Neural crest cell (in vitro differentiated cells): ENCODE measurements at places on chromosomes 1 and 21. TPM values are rescaled to one million over a fixed set of nuclear protein-coding genes. Genes with fewer than 3 reads are reported as not detected.

GRCh38 chr1:233883671-233884070 is 20.8 kb upstream of the SLC35F3 start:
- H3K4me1 ChIP-seq = no peaks in the 10 kb centered on the region
- H3K4me3 ChIP-seq = no peak overlapping the region
- H3K27me3 ChIP-seq = peaks cover 62% of the 10 kb centered on the region
- H3K27ac ChIP-seq = no peak overlapping the region

- DNase-seq = no peak
- no peak overlapping the region for H3K27ac ChIP-seq
- H3K4me3 ChIP-seq = no peak overlapping the region
- no peaks in the 10 kb centered on the region for H3K4me1 ChIP-seq
- H3K36me3 ChIP-seq = peaks cover 10% of the 10 kb centered on the region
- peaks cover 4% of the 10 kb centered on the region for H3K27me3 ChIP-seq
These were observed 82.9 kb upstream of the DSCAM start for GRCh38 chr21:40929833-40930232.

GRCh38 chr1:113399062-113399583 is 8.8 kb downstream of the MAGI3 start:
- no peaks in the 10 kb centered on the region for H3K36me3 ChIP-seq
- H3K27ac ChIP-seq = no peak overlapping the region
- no peak overlapping the region for H3K4me3 ChIP-seq
- H3K4me1 ChIP-seq = peaks cover 3% of the 10 kb centered on the region

DNA sequence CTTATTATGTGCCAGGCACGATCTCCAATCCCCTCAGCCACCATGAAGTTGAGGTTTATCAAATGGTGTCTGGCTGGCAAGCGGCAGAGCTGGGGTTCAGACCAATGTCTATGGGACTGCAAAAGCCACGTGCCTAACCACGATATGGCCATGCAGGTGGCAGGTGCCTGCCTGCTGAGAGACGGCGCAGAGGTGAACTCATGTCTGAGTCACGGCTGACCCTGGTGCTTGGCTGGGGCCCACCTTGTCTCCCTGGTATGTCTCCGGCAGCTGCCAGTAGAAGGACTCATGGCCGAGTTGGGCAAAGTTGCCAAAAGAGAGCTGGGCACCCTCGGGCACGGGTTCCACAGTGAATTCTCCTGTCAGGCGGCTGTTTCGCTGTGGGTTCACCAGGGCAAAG is 59.9 kb downstream of the LDLRAD2 start:
- H3K27me3 ChIP-seq = no peaks in the 10 kb centered on the region
- H3K36me3 ChIP-seq = no peaks in the 10 kb centered on the region
- no peak overlapping the region for H3K4me3 ChIP-seq
- DNase-seq = no peak
- H3K4me1 ChIP-seq = peaks cover 17% of the 10 kb centered on the region

- no peaks in the 10 kb centered on the region for H3K36me3 ChIP-seq
- peaks cover 26% of the 10 kb centered on the region for H3K4me1 ChIP-seq
- H3K27ac ChIP-seq = no peak overlapping the region
- no peak overlapping the region for H3K4me3 ChIP-seq
- peaks cover 83% of the 10 kb centered on the region for H3K27me3 ChIP-seq
These were observed 272.7 kb downstream of the TRABD2B start for GRCh38 chr1:47724432-47724999.

- H3K4me1 ChIP-seq = peaks cover 62% of the 10 kb centered on the region
- no peaks in the 10 kb centered on the region for H3K36me3 ChIP-seq
- no peak for DNase-seq
- H3K27me3 ChIP-seq = no peaks in the 10 kb centered on the region
- peak overlapping the region; percentile 87 for H3K27ac ChIP-seq
These were observed 33.6 kb downstream of the NUAK2 start for GRCh38 chr1:205287767-205288559.

- no peak overlapping the region for H3K4me3 ChIP-seq
- peak; percentile 1 for DNase-seq
- H3K36me3 ChIP-seq = no peaks in the 10 kb centered on the region
- peaks cover 80% of the 10 kb centered on the region for H3K27me3 ChIP-seq
- H3K4me1 ChIP-seq = peaks cover 31% of the 10 kb centered on the region
These were observed 488 bp downstream of the FAM78B start for GRCh38 chr1:166166329-166166697.

DNA sequence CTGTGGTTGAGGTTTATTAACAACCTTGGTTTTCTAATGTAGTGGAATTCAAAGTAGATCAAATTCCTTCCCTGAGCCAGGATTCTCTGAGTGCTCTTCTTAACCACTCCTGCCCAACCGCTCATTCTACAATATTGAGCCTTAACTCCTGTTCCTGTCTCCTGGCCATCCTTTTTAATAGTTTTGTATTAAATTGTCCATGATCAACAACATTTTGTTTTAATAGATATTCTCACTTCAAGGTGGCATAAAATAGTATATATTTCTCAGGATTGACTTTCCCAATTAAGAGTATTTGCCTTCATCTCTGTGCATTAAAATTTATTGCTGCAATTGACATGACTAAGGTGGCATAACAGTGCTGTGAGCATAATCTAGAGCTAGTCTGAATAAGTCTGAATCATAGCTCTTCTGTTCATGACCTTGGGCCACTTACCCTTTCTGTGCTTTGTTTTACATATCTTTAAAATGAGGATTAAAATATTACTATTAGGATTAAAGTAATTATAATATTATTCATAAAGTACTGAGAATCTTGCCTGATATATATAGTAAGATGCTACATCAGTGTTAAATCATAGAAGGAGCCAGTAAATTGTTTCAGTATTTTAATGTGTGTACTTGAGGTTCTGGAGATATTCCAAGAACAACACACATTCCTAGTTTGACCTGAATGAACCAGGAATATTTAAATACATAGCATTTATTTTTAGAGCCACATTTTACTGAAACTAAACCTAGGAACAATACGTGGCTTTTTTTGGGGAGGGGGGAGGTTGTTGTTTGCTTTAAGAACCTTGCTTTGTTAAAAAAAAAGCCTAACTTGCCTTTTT is 76.4 kb downstream of the ADGRL2 start:
- no peaks in the 10 kb centered on the region for H3K27me3 ChIP-seq
- peaks cover 81% of the 10 kb centered on the region for H3K4me1 ChIP-seq
- H3K4me3 ChIP-seq = no peak overlapping the region
- no peak for DNase-seq
- no peak overlapping the region for H3K27ac ChIP-seq

DNA sequence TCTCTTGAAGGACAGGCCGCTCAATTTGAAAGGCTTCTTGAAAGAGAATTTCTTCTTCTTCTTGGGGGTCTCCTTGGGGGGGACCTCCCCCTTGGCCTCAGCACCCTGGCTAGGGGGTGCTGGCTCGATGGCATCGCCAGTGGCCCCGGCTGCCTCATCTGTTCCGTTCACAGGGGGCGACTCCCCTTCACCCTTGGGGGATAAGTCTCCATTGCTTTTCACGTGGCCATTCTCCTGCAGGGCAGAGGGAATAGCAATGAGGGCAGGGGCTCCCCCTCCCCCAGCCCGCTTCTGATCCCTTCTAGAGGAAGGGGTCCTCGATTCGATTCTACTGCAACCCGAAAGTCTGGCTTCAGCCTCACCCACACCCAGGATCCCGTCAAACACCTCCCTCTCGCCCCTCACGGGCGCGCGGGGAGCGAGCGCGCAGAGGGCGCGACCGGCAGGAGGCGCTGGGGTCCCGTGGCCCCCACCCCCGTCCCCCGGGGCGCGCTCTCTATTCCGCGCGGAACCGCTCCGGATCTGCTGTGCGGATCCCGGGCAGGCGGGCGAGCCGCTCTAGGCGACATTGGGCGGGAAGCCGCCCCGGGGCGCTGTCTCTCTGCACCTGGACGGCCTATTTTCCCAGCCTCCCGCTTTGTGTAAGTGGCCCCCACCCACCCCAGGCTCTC is 1.0 kb downstream of the MARCKSL1 start:
- H3K4me3 ChIP-seq = peak overlapping the region; percentile 99
- H3K27ac ChIP-seq = peak overlapping the region; percentile 99
- peak; percentile 48 for DNase-seq

DNA sequence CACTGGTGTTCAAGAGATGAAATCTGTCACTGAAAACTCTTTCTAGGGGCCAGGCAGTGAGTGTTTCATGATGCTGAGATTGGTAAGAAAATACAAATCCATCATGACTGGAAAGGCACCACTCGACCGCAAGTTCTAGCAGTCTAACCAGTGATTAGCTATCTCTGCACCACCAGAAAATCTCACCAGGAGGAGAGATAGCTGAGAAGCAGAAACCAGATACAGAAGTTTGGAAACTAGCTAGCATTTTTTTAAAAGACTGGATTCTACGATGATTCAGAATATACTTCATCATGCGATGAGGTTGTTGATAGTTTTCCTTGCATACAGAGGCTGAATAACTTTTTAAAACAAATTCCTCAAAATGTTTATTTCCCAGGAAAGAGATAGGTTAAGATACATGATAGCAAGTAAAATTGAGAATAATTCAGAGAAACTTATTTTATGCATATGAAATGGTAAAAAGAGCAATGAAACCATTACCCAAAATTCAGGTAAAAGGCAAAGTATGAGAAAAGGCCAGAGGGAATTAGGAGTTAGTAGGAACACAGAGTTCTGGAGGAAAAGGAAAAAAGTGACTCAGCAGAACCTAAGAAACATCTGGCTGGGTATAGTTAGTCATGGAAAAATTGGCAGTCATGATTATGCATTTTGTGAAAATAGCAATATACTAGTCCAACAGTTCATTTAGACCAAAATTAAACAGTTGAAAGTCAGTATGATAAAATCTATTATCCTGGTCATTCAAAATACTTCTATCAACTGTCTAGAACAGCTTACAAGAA is 3.3 kb upstream of the F3 start:
- H3K4me1 ChIP-seq = peaks cover 33% of the 10 kb centered on the region
- DNase-seq = no peak
- peaks cover 37% of the 10 kb centered on the region for H3K27me3 ChIP-seq
- H3K4me3 ChIP-seq = peak overlapping the region; percentile 56
- no peak overlapping the region for H3K27ac ChIP-seq
- H3K36me3 ChIP-seq = no peaks in the 10 kb centered on the region

- no peaks in the 10 kb centered on the region for H3K36me3 ChIP-seq
- no peak for DNase-seq
- H3K27ac ChIP-seq = no peak overlapping the region
- H3K4me1 ChIP-seq = no peaks in the 10 kb centered on the region
- no peak overlapping the region for H3K4me3 ChIP-seq
- no peaks in the 10 kb centered on the region for H3K27me3 ChIP-seq
These were observed 209.5 kb downstream of the GRIK1 start for GRCh38 chr21:29730281-29730680.

DNA sequence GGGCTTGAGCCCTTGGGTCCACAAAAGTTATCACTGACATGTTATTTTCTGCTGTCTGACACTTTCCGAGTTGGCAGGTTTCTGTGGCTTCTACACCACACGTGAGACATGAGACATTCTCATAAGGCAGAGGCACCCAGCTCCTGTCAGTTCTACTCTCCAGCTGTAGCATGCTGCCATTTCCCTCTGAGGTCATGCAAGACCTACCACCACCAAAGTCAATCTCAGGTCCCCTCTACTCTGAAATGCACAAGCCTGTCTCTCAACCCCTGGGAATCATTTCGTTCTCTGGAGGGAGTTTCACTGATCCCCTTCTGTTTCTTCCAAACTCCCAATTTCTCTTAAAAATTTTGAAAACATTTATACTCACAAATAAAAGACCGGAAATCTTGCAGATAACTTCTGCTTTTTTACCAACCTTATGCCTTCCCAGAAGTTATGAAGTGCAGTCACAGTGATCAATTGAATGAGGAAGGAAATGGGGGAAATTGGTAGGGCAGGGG is 39.5 kb upstream of the CR2 start:
- no peak overlapping the region for H3K4me3 ChIP-seq
- no peaks in the 10 kb centered on the region for H3K36me3 ChIP-seq
- H3K27ac ChIP-seq = no peak overlapping the region
- DNase-seq = no peak
- H3K27me3 ChIP-seq = peaks cover 15% of the 10 kb centered on the region

GRCh38 chr1:76695535-76695934 is 171.7 kb upstream of the ST6GALNAC5 start:
- no peaks in the 10 kb centered on the region for H3K36me3 ChIP-seq
- H3K4me3 ChIP-seq = no peak overlapping the region
- peaks cover 5% of the 10 kb centered on the region for H3K4me1 ChIP-seq
- no peak overlapping the region for H3K27ac ChIP-seq

DNA sequence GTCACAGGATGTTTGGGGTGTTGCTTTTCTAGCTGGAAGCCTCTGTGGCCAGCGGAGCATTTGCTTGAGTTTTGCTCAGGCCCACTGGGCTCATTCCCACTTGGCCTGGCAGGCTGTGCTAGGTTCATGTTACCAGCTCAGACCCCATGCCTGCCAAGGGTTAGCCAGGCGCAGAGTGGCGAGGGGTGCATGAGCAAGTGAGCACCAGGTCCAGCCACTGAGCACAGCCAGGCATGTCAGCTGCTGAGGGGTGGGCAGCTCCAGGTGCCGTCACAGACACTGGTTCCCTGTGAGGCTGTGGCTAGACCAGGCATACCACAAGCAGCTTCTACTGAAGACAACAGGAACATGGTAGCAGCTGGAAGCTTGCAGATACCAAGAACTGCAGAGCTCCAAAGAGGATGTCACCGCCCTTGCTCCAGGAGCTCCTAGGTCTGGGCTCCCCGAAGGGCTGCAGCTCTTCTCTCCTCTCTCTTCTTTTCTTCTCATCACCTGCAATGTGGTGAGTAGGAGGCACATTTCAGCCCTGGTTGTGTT is 52.0 kb upstream of the CYYR1 start:
- H3K4me1 ChIP-seq = no peaks in the 10 kb centered on the region
- DNase-seq = no peak
- H3K27ac ChIP-seq = no peak overlapping the region
- no peaks in the 10 kb centered on the region for H3K27me3 ChIP-seq
- no peak overlapping the region for H3K4me3 ChIP-seq

- no peak for DNase-seq
- H3K36me3 ChIP-seq = no peaks in the 10 kb centered on the region
- H3K27me3 ChIP-seq = peaks cover 6% of the 10 kb centered on the region
- peaks cover 39% of the 10 kb centered on the region for H3K4me1 ChIP-seq
- H3K27ac ChIP-seq = no peak overlapping the region
These were observed 47.6 kb upstream of the DMRTB1 start for GRCh38 chr1:53411541-53412152.

GRCh38 chr1:174998569-174999215 is 1.1 kb upstream of the CACYBP start:
- peak; percentile 5 for DNase-seq
- H3K36me3 ChIP-seq = no peaks in the 10 kb centered on the region
- peaks cover 26% of the 10 kb centered on the region for H3K4me1 ChIP-seq

GRCh38 chr1:7317888-7318287 is 453.2 kb upstream of the VAMP3 start:
- H3K4me1 ChIP-seq = peaks cover 16% of the 10 kb centered on the region
- H3K4me3 ChIP-seq = no peak overlapping the region
- DNase-seq = no peak

DNA sequence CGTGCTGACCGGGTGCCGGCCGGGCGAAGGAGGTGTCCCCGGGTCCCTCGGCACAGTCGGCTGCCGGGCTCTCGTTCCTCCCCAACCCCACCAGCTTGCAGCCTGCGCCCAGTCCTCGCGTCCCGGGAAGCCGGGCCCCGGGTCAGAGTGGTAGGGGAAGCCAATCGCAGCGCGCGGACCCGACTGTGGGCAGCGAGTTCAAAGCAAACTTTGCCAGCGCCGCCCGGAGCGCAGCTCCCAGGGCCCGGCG is 328 bp downstream of the MYCL start:
- no peaks in the 10 kb centered on the region for H3K36me3 ChIP-seq
- peak overlapping the region; percentile 64 for H3K4me3 ChIP-seq
- H3K27ac ChIP-seq = no peak overlapping the region
- peaks cover 35% of the 10 kb centered on the region for H3K27me3 ChIP-seq

GRCh38 chr1:206679738-206680211 is 4.9 kb upstream of the MAPKAPK2 start:
- peak overlapping the region; percentile 8 for H3K4me3 ChIP-seq
- H3K27me3 ChIP-seq = peaks cover 36% of the 10 kb centered on the region
- peaks cover 16% of the 10 kb centered on the region for H3K4me1 ChIP-seq

Gene TPTE
- not detected in 2 replicates for total RNA-seq

Gene TRIM45
- total RNA-seq = 13.3 and 16.6 TPM in 2 replicates

Gene RNU5D-1
- total RNA-seq = not detected in 2 replicates

Gene SELENOF
- 116 and 129 TPM in 2 replicates for total RNA-seq

Gene WDR47
- total RNA-seq = 18.0 and 19.0 TPM in 2 replicates

Gene FAM20B
- 38.8 and 39.7 TPM in 2 replicates for total RNA-seq
